ENCODE measurements at places on chromosomes 4 and X. TPM values are rescaled to one million over a fixed set of nuclear protein-coding genes. Genes with fewer than 3 reads are reported as not detected.

Gene ARSJ
- total RNA-seq, result not detected

Gene ADH1B
- not detected for total RNA-seq

Gene KANTR
- 9.8 TPM for total RNA-seq

Gene CTSO
- 6.6 TPM for total RNA-seq

Gene TRIM75
- not detected for total RNA-seq

- DNase-seq, result no peak
These were observed 107.3 kb upstream of the ENPP6 start for GRCh38 chr4:184324939-184325477.

DNA sequence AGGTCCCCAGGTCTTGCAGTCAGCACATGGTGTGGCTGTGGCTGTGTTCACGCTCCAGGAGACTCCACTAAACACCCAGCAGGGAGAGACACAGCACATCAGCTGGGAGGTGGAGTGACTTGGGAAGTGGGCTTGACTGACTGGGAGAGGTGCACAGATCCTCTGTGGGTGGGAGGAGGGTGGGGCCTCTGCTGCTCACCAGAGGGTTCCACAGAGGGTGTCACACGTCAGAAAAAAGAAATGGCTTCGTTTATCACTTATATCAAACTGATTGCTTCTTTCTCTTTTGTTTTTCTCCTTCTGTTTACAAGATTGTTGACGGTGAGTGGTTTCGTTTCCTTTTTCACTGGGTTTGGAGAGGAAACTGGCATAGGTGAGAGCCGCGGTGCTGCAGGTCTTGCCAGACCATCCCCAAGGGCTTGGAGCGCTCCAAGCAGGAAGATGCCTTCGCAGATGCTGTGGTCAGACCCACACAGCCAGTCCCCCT, 24.8 kb upstream of the FAM193A start:
- no peak for DNase-seq

DNA sequence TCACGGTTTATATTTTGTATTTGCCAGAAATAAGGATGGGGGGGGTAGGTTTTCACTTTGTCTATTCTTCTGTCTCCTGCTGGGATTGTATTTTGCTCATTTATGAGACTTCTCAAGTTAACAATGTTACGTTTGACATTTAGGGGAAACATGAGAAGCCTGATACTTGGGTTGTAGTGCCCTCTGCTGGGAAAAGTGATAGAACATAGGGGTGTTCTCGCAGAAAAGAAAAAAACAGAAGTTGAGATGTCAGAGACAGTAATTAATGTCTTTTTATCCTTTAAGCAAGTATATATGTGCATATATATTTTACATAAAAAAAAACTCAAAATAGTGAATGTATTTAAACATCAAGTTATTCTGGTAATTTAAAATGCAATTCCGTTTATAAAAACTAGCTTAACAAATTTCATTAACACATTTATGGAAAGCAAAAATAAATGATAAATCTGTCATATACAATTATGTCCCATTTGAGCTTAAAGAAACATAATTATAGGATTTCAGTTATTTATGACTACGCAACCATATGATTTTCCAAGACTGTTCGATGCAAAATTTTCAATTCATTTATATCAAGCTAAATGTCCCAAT, 46.0 kb upstream of the TMPRSS11F start:
- DNase-seq, result no peak

GRCh38 chr4:171235521-171235920, 577.7 kb upstream of the GALNTL6 start:
- DNase-seq, result no peak

DNA sequence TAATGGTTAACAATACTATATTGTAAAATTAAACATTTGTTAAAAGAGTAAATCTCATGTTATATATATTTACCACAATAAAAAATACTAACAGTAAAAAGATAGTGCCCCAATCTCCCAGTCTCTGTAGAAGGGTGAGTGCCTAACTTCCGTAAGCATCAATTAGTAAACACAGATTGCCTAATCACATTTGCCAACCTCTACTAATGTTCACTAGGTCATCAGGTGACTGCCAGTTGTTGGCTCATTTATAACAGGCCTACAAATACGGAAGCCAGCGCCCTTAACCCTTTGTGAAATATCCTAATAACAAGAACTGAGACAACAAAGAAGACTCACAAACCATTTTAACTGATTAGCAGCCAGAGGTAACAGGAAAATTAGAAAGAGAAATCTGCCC, 345.1 kb downstream of the INPP4B start:
- DNase-seq, result no peak

DNA sequence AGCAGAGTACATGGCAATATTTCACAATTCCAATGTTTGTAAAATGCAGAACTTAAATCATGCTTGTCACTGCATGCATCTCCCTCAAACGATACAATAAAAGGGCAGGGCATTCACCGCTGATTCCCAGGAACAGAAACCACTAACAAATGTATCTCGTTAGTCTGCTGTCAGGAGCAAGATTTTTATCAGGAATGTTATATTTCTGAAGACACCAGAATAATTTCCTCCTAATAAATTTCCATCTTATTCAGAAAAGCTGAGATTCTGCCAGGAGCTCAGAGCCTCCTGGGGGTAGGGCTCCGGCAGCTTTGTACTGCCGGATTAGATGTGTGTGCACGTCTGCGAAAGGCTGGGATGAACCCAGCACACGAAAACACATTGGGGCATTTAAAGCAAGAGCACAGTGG, 54.0 kb upstream of the LDB2 start:
- DNase-seq, result no peak

GRCh38 chr4:187666697-187667494, 328.7 kb upstream of the ZFP42 start:
- no peak for DNase-seq

Data from T-helper 17 cell (primary cell).